Activated CD4-positive, alpha-beta T cell treated with anti-CD3 and anti-CD28 coated beads, Interleukin-2, amount 50 U/mL, for 48 hours (primary cell): ENCODE measurements at places on chromosomes 12 and 14.

DNA sequence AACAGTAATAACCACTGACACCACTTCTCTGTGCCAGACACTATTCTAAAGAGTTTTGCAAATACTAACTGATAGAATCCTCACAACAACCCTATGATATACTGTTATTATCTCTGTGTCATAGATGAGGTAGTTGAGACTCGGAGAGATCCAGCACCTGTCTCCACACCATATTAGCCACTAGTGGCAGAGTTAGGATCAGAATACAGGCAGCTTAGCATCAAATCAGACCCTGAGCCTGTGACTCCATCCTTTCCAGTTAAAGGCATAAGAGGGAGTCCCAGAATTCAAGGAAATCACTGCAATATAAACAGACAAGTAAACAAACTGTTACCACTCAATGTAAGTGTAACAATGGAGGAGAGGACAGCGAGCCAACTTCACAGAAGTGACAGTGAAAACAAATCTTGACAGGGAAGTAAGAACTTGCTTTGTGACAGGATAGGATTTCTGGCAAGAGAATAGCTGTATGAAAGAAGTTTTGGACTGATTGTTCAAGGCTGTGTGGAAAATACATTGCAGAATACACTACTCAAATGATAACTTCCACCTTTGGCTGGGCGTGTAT, 11.7 kb upstream of the NAP1L1 start:
- no peak for DNase-seq

DNA sequence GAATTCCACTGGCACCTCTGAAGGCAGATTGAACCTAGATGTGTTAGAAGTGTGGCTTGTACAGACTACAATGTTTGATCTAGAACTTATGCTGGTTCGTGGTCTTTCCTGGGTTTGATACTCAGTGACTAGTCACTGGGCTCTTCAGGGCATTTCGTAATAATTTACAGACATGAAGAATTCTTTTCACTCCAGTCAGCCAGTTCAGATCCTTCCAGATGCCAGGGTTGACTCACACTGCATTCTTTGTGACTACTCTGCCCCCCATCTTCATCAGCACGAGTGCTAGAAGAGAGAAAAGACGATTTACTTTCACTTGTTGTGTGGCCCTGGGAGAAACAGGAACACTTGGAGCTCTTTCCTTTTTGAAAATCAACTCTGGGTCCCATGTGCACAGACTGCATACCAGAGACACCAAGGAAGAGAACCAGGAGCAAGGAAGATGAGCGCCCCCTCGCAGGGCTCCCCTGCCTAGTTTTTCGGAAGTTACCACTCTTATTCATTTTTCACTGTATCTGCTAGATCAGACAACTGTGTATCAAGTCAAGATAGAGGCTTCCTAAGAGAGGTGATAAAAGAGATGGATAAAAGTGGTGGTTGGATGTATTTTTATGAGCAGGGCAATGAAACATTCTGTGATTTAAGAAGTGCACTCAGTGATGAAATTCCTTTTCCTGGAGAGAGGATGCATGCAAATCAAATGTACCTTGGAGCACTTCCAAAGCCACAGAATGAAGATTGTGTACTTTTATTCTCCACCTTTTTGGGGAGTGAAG, 33.5 kb upstream of the EVL start:
- DNase-seq: no peak

DNA sequence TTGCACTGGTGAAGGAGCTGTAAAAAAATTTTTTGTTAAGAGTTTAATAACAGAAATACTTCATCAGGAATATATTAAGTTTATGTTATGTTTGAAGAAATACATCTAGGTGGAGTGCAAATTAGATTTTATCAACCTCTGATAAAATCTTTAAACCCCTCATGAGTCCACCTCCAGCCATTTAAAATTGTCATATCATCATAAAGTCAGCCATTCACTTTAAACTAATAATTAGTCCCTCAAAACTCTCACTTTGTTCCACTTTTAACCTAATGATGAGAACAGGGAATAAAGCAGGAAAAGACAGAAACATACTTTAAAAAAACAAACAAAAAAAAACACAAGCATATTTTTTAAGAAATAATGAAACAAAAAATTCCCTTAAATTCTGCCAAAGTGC, 25.1 kb downstream of the ZFC3H1 start:
- no peak for DNase-seq

DNA sequence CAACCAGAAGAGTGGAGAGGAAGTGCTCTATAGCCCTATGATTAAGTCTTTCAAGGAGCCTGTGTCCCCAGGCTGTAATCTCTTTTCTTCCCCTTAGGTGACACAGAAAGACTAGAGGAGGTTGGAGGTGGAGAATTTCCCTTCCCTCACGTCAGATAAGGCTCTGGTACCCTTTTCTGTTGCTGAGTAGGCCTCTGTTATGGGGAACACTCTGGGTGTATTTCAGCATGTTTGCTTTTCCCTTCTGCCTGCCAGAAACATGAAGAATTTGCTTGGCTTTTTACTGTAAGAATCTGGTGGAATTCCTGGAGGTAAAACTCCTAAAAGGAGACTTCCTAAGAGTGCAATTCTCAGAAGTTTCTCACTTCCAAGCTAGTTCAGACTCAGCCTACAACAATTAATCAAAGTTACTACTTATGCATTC, 58.3 kb downstream of the SIX1 start:
- DNase-seq: no peak

DNA sequence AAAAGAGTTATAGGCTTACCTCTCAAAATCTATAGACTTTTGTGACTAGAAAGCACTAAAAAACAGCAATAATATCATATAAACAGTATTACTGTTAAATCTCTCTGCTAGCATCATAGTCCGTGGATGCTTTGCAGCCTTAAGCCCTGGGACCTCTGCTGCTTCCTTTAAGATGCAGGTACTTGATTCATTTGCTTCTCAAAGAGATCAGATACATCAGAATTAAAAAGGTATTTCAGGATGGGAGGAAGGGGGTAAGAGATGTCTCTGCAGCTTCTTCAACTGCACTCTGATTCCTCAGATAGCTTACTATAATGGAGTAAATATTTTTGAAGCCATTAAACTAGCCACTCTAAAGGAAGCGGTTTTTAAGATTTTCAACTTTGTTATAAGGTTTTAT, 49.3 kb downstream of the PAPLN start:
- DNase-seq: no peak

- DNase-seq: no peak
Measured at GRCh38 chr14:73234029-73234428, 3.3 kb upstream of the PAPLN start.

DNA sequence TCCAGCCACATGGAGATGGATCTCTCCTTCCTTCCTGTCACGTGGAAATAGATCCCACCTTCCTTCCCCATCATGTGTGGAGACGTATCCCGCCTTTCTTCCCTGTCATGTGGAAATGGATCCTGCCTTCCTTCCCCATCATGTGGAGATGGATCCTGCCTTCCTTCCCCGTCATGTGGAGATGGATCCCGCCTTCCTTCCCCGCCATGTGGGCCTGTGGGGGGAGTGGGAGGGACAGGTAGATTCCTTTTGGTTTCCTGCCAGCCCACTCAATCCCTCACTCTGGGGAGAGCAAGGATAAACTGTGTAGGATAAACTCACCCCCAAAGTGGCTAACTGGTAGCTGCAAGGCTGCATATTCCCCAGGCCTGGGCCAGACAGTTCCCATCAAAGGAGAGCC, 31.7 kb upstream of the TDRD9 start:
- DNase-seq: no peak

- DNase-seq: no peak
Measured at GRCh38 chr14:78170203-78170602, at the start of gene NRXN3. Gene NRXN3 (plus strand): TSS chr14:78170373. CDS start chr14:78243094, 72,721 bp downstream.

DNA sequence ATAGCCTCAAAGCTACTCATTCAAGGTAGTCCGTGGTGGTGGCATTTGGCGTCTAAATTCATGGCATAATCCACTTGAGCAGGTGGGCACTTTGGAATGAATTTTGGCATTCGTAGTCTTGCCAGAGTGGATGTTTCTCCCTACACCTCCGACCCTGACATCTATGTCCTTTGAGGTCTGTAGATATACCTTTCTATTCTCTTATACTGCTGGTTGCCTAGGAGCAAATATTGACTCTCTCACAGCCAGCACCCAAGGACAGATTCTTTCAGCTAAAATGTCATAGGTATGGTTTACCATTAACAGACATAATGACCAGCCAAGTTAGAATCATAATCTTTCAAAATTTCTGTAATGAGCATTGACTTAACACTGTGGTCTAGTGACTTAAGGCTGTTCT, 47.4 kb upstream of the FLRT2 start:
- no peak for DNase-seq

DNA sequence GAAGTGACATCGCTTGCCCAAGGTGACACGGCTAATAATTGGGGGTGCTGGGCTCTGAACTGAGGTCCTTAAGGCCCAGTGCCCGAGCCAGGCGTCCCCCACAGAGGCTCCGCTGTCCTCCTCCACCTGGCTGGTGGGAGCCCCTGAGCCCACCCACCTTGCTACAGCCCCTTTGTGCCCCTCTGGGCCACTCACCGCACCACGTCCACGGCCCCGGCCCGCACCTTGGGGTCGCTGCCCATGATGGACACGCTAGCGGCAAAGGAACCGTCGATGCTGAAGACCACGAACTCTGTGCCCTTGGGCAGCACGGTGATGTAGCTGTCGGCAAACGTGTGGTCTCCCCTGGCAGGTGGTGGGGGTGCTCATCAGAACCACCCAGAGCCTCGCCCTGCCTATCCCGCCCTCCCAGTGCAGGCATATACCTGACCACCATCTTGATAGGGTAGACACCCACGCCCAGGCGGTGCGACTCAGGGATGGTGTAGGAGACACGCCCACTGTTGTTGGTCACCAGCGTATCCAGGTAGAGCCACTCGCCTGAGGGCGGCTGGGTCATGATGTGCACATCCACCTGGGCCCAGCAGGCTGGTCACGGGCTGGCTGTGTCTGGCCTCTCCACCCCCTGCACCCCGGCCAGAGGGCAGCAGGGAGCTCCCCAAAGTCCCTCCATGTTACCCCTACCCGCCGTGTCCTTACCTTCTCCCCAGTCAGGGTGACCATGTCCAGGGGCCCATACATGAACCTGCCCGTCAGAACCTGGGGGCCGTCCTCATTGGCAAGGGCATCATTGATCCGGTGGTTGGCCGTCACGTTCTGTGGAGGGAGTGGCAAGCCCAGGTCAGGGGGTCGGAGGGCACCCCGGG, 6.8 kb downstream of the ARL6IP4 start:
- no peak for DNase-seq

DNA sequence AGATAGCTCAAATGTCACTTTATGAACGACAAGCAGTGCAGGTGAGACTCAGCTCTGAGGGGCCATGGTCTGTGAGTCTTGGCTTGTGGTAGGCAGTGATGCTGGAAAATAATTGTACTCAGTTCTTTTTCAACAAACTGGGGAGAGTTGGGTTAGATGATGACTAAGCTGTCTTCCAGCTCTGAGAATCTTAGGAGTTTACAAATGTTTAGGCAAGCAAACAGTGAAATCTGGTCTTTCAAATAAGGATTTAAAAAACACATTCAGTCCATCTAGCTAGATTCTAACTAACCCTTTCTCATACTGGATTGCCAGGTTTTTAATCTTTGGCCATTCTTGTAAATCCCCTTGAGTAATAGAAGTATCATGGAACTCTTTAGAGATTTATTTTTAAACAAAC, 3.4 kb downstream of the PHC1 start:
- no peak for DNase-seq

DNA sequence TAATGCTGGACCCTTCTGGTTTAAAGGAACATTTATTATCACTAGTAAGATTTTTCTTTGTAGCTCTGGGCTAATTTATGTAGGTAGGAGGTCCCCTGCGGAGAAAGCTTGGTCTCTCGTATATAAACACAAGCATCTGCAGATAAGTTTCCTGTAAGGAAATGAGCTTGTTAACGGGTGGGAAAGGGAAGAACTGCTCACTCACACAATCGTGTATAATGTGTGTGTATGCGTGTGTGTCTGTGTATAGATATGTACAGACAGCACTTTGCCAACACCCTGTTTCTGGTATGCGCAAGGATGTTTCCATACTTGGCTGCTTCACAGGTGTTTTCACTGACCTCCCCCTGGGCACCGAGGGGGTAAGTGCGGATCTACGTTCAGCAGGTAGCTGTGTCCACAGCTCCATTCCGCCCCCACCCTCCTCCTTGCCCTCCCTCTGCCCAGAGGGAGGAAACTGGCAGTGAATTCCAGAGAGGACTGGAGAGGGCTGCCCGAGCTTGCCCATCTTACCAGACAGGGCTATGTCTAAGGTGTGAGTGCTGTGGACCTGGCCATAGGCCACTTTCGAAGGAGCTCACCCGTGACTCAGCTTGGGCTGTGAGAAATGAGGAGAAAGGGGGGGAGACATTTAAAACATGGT, 65.2 kb downstream of the NINJ2 start:
- DNase-seq: no peak

DNA sequence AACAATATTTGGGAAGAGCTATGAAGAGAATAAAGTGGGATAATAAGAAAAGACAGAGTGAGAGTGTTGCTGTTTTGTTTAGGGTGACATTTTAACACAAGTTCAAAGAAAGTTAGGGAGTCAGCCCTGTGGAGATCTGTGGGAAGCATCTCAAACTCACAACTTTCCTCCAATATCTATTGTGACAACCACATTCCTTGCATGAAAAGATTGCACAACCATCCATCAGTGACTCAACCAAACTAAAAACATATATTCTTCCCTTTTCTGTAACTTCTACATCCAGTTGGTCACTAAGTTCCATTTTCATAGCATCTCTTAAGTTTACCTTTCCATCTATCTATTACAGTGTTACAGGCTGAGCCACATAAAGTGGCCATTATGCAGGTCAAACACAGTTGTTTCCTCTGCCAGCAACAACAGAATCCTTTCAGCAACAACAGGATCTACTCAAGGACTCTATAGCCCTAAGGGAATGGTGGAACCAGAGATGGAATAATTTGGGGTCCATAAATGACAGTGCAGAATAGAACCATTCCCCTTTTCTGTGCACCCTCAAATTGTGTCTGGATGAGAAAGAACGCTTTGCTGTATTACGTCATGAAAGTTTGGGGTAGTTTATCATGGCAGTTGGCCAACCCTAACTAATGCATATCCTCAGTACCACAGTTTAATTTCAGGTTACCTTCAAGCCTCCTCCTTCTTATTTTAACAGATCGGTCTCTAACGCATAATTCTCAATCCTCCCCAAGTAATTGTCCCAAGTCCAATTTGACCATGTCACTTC, 118.8 kb downstream of the ST8SIA1 start:
- no peak for DNase-seq

GRCh38 chr14:99699085-99699760, 15.1 kb downstream of the CYP46A1 start:
- no peak for DNase-seq

- DNase-seq: no peak
Measured at GRCh38 chr14:76687611-76688382, 73.5 kb upstream of the VASH1 start.
